A172 (cell line): ENCODE measurements at places on chromosomes 12 and 14. TPM values are rescaled to one million over a fixed set of nuclear protein-coding genes. Genes with fewer than 3 reads are reported as not detected.

Gene AQP6
- not detected in 2 replicates for total RNA-seq

DNA sequence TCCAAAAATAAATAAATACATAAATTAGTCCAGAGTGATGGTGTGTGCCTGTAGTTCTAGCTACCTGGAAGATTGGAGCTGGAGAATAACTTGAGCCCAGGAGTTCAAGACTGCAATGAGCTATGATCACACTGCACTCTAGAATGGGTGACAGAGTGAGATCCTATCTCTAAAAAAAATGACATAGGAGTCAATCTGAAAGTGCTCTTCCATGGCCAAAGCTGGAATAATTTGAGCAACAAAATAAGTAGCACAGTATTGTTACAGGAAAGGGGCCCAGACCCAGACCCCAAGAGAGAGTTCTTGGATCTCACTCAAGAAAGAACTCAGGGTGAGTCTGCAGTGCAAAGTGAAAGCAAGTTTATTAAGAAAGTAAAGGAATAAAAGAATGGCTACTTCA is 24.9 kb upstream of the SLC7A8 start:
- DNase-seq, result no peak

- no peak for DNase-seq
These were observed 259.9 kb downstream of the CEP128 start for GRCh38 chr14:80681651-80682050.

GRCh38 chr12:53677016-53677799 is 1.3 kb upstream of the ATP5MC2 start:
- DNase-seq, result no peak

- DNase-seq, result peak; percentile 66
These were observed 42.1 kb downstream of the KRT80 start for GRCh38 chr12:52149651-52150241.

Gene LRR1
- 48.7 and 53.1 TPM in 2 replicates for total RNA-seq

- DNase-seq, result peak; percentile 23
These were observed 887.2 kb downstream of the NRXN3 start for GRCh38 chr14:79057333-79057732.

Gene OLR1
- 26.5 and 27.9 TPM in 2 replicates for total RNA-seq

Gene RBP5
- 0.31 TPM in 1 of 2 replicates, not detected in the other for total RNA-seq

DNA sequence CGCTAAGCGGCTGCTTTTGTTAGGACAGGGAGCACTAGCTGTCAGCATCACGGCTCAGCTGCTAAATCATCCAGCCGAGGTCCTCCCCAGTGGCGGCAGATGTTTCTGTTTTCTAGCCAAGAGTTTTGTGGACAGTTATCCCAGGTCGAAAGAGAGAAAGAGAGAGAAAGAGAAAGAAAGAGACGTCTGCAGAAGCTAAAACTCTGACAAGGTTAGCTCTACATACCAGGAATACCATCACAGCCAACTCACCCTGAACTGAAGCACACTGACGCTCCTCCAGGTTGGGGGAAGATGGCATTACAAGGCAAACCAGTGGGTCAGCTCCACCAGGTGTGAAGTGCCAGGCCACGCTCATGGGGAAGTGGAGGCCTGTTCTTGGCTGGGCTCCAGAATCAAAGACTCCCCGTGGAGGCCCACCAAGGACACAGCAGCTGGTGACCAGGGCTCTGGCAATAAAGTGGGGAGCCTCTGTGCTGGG is 64.9 kb upstream of the DICER1 start:
- peak; percentile 6 for DNase-seq

- peak; percentile 69 for DNase-seq
These were observed 39.1 kb downstream of the NT5DC3 start for GRCh38 chr12:103801709-103802585.

- DNase-seq, result peak; percentile 49
These were observed 7.6 kb downstream of the ISCA2 start for GRCh38 chr14:74501135-74501614.

Gene WDR89
- 10.3 and 13.0 TPM in 2 replicates for total RNA-seq

DNA sequence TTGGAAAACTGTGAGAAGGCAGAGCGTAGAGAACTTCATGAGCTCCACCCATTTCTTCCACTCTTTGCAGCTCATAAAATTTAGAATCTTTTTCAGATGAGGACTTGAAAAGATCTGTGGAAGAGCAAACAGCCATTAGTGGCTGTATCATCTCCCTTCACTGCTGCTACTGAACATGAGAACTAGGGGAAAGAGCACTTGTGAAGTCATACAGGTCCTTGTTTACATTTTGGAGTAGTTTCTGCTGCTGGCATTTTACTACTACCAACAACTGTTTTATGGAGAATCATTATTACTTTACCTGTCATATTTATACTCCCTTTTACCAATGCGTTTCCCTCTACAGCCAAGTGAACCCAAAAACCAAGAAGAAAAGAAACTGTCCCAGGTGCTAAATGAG is 41.0 kb downstream of the RPGRIP1 start:
- no peak for DNase-seq

GRCh38 chr14:99679543-99679942 is 4.6 kb upstream of the CYP46A1 start:
- no peak for DNase-seq

DNA sequence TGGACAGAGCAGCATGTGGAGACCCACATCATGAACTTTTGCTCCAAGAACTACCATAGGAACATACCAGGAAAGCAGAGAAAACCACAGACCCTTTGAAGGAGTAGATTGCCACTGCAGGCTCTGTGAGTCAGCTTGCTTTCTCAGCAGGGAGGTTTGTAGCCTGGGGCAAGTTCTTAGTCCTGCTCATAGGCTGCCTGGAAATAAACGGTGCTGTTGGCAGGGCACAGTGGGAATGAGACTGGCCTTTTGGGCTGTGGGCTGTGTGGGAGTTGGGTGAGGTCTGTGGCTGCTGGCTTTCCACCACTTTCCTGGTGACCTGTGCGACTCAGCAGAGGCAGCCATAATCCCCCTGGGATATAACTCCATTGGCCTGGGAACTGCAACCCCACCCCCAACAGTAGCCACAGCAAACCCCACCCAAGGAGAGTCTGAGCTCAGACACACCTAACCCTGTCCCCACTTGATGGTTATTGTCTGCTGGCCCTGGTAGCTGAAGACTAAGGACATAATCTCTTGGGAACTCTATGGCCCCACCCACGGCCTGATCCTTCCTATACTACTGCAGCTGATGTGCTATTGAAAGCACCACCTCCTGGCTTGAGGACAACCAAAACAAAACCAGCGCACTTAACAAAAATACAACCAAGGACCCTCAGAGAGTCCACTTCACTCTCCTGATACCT is 192.1 kb upstream of the GARIN6 start:
- DNase-seq, result peak; percentile 85

DNA sequence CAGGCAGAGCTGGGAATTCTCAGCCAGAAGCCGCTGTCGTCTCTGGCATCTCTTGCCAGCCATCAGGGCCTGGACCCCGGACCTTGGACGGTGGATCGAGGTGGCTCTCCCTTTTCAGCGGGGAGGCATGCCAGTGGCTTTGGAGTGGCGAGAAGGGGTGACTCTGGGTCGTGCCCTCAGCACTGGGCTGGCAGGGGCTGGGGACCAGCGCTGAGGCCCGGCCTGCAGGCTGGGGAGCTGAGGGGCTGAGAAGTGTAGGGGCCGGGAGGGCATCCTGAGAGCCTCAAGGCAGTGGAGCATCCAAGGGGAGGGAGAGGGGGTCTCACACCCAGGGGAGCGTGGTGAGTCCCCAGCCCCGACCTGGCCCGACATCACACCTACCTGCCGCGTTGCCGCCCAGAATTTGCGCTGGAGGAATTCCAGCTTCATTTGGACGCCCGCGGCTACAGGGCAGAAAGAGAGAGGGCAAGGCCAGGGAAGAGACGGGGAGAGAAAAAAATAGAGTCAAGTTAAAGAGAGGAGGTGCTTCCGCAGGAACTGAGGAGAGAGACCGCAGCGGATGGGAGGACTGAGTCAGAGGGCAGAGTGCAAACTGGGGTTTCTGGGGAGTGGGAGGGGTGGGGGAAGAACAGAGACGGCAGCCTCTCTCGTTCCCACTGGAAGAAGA is 9.0 kb upstream of the LRTM2 start:
- DNase-seq, result no peak

DNA sequence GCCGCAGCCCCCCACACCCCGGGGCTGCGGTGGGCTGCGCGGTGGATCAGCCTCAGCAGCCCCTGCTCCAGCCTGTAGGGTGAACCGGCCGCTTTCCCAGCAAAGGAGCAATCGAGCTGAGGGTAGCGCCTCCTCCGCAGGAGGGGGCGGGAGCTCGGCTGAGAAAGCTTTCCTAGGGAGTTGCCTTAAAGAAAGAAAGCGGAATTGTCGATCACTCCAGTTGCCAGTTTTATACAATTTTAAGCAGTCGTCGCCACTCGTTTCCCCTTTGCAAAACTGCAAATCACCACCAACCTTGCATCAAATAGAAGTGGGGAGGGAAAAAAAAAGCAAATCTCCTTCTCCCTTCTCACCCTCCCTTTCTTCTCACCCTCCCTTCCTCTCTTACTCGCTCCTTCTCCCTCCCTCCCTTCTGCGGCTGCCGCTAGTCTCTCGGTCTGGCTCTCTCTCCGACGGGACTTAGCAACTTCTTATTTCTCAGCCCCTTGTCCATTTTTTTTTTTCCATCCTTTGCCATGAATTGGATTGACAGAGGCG is at the start of gene PDE3A:
Gene PDE3A, plus strand, starts transcription at position 424 of the 537 bp plus-strand sequence. CDS start 748 bp downstream, outside the sequence.
- peak; percentile 23 for DNase-seq
